ENCODE measurements at places on chromosomes 12 and 14.

DNA sequence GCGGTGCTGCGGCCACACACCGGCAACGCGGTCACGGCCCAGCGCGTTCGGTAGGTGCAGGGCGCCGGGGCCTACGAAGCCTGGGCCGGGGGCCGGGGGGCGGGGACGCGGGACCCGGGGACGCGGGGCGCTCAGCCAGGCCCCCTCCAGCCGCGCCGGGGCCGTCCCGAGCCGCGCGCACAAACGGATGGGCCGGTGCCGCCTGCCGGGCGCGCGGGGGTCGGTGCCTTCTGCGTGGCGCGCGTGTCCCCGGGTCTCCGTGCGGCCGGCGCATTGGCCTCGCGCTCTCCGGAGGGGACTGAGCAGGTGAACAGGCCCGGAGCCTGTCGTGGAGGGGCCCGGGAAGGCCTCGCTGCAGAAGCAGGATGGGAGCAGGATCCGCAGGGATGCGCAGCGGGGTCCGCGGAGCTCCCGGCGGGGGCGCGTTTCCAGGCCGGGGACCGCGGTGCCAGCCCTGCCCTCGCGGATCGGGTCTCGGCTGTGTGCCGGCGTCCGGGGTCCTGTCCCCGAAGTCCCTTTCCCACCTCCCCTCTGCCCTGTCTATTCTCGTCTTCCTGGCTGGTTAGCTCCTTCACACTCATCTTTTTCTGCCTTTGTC lies 421 bp downstream of the GLT1D1 start:
- DNase-seq = no peak

GRCh38 chr14:63428486-63428885 lies 109.8 kb upstream of the GPHB5 start:
- no peak for DNase-seq

- no peak for DNase-seq
Measured at GRCh38 chr12:131187602-131188001, 233.9 kb downstream of the ADGRD1 start.

DNA sequence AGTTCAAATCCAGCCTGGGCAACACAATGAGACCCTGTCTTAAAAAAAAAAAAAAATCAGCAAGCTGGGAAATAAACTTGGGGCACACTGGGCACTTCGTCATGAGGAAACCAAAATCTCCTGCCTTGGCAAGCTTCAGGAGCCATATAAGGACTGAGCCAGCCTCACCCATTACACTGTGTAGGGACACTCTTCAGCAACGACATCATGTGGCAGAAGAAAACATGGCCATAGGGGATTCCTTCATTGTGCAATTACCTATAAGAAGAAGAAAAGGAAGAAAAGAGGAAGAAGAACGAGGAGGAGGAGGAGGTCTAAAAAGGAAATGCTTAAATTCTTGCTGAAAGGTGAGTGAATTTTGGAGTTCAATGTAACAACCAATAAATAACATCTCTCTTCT lies 26.1 kb upstream of the IFNG start:
- DNase-seq = no peak

DNA sequence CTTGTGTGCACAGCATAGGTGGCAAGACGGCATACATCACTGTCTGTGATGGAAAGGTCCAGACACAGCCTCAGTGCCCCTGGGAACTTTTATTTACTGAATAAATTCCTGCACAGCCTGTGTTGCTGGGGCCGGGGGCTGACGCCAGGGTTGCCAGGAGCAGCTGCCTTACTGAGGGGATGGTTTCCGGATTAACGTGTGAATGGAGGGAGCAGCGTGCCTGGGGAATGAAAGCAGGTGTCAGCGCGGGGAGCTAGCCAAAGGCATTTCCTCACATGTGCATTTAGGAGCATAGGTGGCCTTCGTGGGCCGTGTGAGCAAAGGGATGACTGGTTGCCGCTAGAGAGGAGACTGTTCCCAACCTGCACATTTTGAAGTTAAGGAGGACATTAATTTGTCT lies 41.6 kb downstream of the SFSWAP start:
- no peak for DNase-seq

DNA sequence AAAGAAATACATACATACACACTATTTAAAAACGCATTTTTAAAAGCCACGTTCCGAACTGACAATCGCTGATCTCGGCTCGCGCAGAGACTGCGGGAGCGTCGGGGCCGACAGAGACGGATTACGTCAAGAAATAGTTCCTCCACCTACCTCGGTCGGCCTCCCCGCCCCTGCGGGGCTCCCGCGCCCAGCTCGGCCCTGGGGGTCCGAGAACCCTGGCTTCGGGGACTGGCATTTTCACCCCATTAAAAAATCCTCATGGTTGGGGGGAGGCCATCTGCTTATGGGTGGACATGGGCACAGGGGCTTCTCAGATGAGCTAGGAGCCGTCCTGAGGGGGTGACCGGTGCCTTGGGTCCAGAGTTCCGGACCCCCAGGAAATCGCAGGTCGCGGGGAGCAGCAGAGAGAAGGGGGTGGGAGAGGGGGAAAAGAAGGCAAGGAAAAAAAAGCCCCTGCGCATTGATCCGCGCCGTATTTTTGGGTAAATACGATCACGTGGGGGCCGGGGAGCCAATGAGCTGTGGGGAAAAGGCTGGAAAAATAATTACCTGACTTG lies 324 bp upstream of the HOXC9 start:
- no peak for DNase-seq

DNA sequence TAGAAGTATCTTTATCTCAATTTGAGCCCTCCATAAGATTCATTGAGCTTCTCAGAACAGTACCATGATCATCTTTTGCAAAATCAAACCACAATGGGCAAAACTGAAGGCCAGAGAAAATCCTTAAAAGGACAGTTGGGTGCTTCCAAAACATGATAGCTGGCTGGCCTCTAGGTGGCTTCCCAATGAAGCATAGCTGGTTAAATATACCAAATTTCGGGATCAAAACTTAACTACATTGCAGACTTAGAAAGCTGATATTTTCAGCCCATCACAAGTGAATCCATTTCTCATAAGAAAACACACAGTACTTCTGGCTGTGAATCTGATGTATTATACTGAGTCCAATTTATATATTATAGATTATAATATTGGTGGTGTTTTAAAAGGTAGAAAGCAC lies 15.3 kb upstream of the PIK3C2G start:
- DNase-seq = no peak

GRCh38 chr12:47747596-47748506 lies 10.8 kb downstream of the RAPGEF3 start:
- no peak for DNase-seq

- no peak for DNase-seq
Measured at GRCh38 chr12:106080791-106081170, 58.0 kb downstream of the NUAK1 start.

- DNase-seq = no peak
Measured at GRCh38 chr14:85663256-85663655, 133.3 kb downstream of the FLRT2 start.

- DNase-seq = no peak
Measured at GRCh38 chr12:2892246-2892645, 1.6 kb downstream of the TULP3 start.

- no peak for DNase-seq
Measured at GRCh38 chr12:54933376-54933775, 51.2 kb downstream of the TESPA1 start.

DNA sequence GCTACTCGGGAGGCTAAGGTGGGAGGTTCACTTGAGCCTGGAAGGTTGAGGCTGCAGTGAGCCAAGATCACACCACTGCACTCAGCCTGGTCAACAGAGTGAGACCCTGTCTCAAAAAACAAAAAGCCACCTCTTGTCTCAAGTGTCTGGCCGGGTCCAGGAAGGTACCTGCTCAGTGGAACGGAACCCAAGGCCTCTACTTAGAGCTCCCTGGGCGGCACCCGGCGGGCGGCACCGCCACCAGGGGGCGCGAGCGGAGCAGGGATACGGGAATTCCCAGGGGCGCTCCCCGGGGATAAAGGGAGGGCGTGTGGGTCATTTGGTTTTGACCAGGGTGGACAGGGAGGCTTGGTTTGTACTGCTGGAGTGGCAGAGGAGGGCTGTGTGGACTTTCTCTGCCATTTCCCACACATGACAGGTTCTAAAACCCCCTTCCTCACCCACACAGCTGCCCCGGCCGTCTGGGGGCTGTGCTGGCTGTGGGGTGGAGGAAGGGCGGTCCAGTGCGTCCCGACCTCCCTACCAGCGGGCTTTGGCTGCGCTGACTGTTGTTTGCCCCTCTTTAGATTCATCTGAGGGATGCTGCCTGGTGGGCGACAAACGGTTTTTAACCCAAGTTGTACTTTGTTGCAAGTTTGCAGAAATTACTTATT lies 91.4 kb downstream of the SETD3 start:
- DNase-seq = peak; percentile 76

DNA sequence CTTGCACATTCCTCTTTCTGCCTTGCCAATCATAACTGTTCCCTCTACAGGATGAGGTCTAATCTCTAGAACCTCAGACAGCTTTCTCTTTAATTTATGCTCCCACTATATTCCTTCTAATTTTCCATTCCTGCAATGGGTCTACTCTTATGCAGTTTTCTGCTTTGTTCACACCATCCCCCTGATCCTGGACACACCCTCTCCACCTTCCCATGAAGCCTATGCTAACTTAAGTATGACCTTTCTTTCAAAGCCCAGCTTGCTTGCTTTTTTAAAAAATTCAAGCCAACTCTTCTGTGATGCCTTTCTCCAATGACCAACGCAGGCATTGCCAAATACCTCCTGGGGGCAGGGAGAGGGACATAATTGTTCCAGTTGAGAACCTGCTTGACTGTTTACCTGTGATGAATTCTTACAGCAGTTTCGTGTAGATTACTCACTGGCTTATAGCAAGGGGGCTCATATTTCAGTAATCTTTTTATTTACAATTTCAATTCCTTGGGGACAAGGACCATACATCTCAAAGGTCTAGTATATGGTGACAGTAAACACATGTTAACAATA lies 7.8 kb downstream of the SLC38A1 start:
- DNase-seq = no peak

DNA sequence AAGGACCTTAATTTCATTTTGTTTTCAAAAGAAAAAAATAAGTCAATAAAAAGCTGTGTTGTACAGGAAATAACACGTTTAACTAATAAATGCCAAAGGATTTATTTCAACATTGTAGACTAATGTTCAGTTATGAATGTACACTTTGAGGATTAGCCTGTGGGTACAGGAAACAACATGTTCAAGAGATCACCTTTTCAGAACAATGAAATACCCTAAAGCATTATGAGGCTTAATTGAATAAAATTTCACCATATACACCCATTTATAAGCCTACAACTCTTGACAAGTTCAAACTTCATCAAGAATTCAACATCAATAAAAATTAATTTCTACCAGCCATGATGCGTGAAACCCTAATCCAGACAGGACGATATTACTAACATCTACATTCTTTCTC lies 56.6 kb upstream of the SLC6A15 start:
- no peak for DNase-seq

GRCh38 chr12:6336889-6337853 lies 4.7 kb downstream of the TNFRSF1A start:
- DNase-seq = no peak

- DNase-seq = no peak
Measured at GRCh38 chr12:16344269-16344668, 3.2 kb upstream of the MGST1 start.

GRCh38 chr14:68759937-68760336 lies 32.9 kb downstream of the ZFP36L1 start:
- no peak for DNase-seq

- DNase-seq = no peak
Measured at GRCh38 chr12:1947081-1947480, 28.6 kb upstream of the CACNA2D4 start.

DNA sequence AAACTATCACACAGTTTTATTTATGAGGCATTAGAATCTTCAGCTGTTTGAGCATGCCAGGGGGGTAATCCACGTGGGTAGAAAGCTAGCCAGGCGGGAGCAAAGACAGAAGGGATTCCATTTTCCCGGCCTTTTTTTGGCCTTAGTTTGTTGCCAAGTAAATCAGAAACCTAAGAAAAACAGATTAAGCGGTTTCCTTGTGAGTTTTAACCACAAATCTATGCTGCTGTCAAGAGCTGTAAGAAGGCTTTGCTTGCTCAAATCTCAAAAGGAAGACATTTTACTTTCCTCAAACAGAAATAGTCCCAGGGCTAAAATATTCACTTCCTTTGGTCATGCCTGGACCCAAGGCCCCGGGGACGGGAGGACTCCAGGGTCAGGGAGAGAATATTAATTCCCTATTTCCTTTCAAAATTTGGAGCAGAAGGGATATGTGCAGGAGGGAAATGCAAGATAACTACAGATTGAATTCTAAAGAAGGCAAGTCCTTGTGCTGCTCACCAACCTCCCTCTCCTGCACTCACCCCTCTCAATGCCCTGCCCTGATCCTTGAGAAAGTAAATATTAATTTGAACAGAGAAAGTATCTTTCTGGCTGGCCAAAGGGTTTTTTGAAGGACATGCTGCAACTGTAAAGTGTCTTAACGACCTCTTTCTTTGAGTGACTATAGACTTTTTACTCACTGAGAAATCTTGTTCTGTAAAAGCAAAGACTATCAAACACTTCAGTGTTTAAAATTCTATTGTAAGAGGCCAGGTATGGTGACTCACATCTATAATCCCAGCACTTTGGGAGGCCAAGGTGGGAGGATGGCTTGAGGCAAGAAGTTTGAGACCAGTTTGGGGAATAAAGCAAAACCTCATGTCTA lies 75.7 kb downstream of the HSD17B6 start:
- no peak for DNase-seq

- no peak for DNase-seq
Measured at GRCh38 chr14:96064866-96065265, 25.7 kb downstream of the C14orf132 start.

DNA sequence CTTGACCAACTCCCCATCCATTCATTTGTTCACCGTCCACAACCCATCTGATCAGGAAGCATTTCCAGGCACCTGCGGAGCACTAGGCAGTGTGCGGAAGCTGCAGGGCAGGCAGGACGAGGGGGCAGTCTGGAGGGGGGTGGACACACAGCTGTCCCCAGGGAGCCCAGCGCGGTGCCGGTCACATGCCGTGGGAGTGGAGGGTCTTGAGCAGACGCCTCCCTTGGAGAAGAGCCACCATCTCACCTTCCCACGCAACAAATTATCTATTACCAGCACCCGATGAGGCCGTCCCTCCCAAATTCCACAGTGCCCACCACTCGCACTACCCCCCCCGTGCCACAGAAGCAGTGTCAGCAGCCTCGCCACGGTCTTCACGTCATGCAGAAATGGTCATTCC lies 10.8 kb downstream of the DLK1 start:
- DNase-seq = no peak

DNA sequence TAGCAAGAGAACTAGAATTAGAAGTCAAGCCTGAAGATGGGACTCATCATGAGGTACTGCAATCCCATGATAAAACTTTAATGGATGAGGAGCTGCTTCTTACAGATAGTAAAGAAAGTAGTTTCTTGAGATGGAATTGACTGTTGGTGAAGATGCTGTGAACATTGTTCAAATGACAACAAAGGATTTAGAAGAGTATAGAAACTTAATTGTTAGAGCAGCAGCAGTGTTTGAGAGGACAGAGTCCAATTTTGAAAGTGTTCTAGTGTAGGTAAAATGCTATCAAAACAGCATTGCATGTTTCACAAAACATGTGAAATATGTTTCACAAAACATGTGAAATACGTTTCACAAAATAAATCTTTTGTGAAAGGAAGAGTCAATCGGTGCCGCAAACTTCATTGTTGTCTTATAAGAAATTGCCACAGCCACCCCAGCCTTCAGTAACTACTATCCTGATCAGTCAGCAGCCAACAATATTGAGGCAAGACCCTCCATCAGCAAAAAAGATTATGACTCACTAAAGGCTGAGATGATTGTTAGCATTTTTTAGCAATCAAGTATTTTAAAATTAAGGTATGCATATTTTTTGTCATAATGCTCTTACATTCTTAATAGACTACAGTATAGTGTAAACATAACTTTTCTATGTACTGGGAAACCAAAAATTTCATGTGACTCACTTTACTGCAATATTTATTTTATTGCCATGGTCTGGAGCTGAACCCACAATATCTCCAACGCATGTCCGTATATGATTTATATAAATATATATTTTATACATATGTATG lies 173.4 kb upstream of the BMP4 start:
- no peak for DNase-seq

Data from GM10248 (cell line).